Effector memory CD4-positive, alpha-beta T cell (primary cell): ENCODE measurements at places on chromosomes 2 and 18.

DNA sequence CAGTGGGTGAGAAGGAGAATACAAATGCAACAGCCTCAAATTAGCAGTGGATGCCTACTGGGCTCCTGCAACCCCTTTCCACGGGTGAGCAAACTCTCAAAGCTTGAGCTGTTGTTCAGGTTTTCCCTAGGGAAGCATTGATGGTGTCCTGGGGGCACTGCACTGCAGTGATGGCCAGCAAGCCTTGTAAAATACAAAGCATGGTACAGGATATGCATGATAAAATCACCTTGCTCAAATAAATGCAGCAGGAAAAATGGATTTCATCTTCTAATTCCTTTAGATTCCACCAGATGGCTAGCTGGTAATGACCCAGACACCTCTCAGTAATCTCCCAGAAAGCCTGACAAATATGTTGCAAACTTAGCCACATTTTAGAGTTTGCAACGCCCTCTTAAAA is 698.2 kb downstream of the TRIB2 start:
- DNase-seq, result no peak

- DNase-seq, result no peak
Measured at GRCh38 chr2:105361102-105361889, 24.0 kb downstream of the C2orf49 start.

GRCh38 chr2:29627279-29627711 is 294.1 kb downstream of the ALK start:
- DNase-seq, result no peak

- DNase-seq, result no peak
Measured at GRCh38 chr2:191451116-191451515, 205.9 kb downstream of the MYO1B start.

DNA sequence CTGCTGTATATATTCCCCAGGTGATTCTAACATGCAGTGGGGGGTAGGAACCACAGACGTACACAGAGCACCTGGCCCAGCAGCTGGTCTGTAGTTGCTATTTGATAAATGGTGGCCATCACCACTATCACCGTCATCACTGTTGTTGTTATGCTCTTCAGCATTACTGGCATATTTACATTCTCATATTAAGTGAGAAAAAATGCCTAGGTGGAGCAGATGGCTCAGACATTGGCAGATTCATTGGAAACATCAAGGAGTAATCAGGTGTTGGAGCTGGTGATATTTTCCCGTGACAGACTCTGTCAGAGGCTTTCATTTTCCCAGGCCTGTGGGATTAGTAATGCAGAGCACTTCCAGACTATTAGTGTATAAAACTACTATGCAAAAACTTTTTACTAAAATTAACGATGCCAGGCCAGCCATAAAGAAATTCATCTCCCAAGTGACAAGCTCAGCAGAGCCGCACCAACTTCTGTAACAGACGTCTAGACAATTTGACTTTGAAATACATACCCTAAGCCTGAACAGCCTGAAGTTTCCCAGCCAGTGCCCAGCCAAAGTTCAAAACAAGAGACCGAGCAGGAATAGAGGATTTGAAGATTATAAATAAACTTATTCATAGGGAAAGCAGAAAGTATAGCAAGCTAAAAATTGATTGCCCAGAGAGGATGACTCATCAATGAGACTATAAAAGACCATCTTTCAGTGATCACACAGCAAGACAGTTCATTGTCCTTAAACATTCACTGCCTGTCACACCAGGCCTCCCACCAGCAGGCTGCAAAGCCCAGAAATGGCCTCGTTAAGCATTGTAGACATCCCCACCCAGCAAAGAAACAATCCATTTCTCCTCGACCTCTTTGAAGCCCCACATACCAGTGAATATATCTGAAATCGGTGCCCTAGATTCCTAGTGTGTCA is 247.4 kb upstream of the CHAC2 start:
- DNase-seq, result no peak

DNA sequence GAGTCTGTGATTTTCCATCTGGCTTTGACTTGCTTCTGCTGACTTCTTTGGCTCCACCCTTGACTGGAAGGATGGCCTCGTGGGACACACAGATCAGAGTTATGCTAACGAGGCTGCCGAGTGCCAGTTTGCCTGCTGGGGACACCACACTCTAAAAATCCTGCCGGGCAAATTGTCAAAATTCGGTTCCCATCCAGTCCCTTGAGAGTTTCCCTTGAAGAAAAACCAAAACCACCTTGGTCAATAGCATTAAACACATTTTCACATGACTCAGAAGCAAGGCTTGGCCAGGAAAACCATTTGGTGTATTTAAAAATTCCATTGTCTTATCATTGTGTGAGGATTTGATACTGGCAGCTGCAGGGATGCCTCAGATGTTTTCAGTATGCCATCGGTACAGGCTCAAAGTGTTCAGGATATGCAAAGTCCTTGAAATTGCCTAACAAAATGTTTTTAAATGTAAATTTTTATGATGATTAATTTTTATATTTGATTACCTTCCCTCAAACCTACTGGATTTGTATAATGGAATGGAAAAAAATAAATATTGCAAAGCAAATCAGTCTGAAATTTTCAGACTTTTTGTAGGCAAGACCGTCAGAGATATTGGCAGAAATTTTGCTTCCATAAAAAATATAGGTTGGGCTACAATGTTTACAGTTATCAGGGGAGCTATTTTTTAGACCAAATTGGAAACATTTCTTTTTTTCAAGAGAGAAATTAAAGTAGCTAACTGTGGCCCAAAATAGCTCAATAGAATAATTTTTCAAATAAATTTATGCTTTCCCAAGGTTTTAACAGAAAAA is 41.6 kb downstream of the KCNE4 start:
- DNase-seq, result no peak

DNA sequence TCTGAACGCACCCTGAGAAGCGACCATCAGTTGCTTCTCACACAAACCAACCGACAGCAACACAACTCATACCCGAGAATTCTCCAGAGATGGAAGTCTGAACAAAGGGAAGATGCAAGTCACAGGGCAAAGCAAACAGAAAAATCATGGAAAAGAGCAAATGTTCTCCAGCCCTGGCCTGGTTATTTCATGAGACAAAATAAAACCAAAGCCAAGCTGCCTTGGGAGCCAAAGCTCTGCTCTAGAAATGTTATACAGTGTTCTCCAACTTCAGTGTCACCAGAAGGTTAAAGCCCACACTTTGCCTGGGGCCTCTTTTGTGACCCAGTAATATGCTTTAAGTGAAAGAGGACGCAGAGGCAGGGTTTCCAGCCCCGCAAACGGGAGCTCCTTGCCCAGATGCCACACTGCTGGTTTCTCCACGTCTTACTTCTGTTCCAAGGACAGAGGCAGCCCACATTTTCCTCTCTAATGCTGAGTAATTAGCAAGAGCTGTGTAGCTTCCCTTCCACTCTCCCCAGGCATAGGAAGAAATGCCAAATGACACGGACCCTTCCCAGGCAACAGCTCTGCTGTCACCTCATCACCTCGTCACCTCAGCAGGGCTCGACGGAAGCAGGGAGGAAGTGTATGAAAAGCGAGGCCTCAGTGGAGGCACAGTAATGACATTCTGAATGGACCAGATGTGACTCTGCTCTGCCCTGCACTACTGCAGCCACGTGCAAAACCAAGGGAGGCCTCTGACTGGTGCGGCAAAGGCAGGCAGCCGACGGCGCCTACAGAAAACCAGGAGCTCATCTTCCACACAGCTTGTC is 64.7 kb downstream of the FBXO15 start:
- DNase-seq, result no peak

DNA sequence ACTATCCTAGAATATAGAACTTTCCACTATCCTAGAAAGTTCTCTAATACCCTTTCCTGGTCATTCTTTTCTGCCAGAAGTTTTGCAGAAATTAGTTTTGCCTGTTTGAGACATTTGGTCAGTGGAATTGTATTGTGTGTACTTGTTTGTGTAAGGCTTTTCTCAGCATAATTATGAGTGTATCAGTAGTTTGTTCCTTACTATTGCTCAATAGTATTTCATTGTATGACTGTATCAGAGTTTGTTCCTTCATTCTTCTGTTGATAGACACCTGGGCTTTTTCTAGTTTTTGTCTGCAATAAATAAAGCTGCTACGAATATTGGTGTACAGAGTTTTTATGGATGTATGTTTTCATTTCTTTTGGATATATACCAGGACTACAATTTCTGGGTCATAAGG is 27.2 kb downstream of the CCDC138 start:
- DNase-seq, result no peak

GRCh38 chr2:147631294-147631693 is 213.5 kb upstream of the ACVR2A start:
- no peak for DNase-seq

DNA sequence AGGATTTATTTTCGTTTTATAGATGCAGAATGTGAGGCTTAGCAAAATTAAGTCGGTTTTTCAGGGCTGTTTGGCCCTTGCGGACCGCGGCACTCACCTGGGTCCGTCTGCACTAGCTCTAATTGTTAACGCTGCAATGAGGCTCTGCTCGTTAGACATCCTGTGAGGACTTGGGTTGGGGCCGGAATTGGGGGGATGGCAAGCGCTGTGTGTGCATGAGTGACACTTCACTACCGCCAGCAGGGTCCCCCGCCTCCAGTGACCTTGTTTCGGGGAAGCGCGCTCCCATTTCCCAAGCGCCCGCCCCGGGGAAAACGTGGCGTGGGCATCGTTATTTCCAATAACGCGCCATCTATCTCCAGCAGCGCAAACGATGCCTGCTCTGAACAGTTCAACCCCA is 54.2 kb downstream of the KCNG2 start:
- DNase-seq, result no peak

DNA sequence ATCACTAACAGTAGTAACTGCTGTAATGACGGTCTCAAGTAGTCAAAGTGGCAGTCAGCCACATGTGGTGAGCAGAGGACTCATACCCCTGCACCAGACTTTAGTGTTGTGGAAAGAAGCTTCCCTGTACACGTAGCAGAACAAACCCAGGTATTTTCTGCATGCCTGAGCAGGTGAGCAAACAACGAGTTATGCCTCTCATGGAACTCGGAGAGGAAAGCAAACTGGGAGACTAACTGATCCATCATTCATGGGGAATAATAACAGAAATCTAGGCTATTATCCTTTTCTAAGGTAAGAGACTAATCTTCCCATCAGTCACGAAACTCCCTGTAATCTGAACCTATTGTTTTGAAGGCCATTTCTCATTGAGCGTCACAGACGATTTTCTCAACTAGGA is 1495.2 kb upstream of the NXPH2 start:
- DNase-seq, result no peak

DNA sequence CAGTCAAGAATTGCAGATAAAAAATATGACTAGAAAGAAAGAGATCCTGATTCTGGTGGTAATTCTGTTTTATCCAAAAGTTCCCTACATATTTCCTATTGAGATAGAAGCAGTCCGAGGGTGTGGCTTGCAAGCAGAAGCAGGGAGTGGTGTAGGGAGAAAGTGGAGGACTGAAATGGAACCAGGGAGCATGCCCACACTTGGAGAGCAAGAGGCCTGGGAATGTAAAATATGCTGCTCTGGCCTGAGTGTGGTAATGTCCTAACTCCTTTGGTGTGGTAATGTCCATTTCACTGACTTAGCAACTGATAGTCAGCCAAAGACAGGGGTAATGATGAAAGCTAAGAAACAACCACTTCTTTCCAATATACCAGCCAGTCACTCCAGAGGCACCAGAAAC is 30.1 kb upstream of the FMNL2 start:
- DNase-seq, result no peak

GRCh38 chr2:228532233-228532632 is 350.7 kb upstream of the SPHKAP start:
- DNase-seq, result no peak

- DNase-seq, result no peak
Measured at GRCh38 chr2:220393711-220394110, 766.3 kb downstream of the SLC4A3 start.

GRCh38 chr2:188441288-188441947 is 149.7 kb downstream of the GULP1 start:
- DNase-seq, result no peak

- DNase-seq, result no peak
Measured at GRCh38 chr2:33304032-33304864, 172.2 kb upstream of the RASGRP3 start.

DNA sequence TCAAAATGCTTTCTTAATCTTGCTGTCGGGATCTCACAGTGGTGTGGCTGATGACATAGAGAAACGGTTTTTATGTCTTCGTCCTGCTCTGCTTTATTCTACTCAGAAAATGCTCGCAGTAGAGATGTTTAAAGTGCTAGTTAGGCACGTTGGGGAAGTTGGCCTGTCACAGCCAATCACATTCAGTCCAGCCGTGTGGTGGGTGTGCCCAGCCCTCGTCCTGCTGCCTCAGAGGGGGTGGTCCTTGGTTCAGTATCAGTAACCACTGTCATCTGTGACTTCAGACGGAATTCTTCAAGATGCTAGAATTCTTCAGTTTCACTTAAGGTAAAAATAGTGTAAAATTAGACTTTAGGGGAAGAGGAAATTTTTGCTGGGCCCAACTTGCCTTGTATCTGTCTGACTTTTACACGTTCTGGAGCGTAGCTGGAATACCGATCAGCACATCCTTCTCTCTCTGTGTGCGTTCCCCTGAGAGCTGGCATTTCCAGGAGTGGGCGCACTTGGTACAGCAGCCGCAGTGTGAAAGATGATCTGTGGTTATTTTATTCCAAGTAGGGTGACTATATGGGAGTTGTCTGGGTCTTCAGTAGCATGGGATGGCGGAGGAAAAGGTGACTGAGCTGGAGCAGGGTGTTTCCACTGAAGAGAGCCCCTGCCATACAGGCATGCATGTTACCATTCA is 18.5 kb downstream of the TRAF3IP1 start:
- DNase-seq, result no peak

- DNase-seq, result no peak
Measured at GRCh38 chr2:205188239-205189138, 493.8 kb upstream of the NRP2 start.
